Esophagus muscularis mucosa (tissue), 4 donors: ENCODE measurements at places on chromosomes 2 and 18. TPM values are rescaled to one million over a fixed set of nuclear protein-coding genes. Genes with fewer than 3 reads are reported as not detected.

The C2orf80 gene
- total RNA-seq = not detected

DNA sequence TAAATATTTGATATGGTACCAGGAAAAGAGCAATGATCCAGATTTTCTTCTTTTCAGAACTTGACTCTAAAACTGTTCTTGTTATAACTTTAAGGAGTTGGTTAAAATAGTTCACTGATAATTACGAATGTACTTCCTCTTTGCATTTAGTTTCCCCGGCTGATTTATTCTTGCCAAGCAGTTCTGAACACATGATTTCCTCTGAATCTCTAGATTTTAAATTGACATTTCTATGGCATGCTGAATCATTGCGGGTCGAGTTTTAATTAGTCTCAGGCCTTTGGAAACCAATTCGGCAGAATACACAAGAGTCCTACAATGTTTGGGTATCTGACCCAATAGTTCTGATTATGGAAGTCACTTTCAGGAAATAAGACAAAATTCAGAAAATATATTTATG is 37.3 kb upstream of the DNAH7 start:
- DNase-seq = no peak

The IL1RN gene
- 0.40 TPM for total RNA-seq

DNA sequence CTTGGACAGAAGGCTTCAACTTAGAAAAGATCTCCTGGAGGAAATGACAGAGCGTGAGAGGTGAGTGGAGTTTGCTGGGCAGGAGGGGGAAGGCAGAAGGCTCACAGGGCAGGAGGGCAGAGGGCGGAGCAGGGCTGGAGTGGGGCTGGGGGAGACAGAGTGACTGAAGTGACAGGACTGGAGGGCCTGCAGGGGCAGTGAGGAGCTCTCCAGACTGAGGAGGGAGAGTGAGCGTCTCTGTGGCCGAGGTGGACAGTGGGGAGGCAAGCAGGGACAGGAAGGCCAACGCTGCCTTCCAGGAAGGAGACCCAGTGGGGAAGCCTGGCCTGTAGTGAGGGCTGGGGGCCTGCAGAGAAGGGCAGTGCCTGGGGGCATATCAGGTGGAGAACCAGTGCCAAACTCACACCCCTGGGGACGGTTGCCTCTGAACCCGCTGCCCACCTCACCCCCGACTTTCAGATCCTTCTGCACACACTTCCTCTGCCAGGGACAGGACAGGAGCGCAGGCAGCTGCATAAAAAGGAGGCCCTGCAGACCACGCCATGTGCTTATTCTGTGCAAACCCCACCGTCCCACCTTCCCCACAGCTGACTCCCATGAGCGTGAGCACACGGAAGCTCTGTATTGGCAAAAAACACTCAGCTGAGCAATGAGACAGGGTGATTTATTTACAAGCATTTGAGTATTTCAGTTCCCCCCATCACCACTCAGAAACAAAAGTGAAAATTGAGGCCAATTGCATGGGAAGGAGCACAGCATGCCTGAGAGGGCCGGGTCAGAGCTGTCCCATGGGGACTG is 244.3 kb downstream of the FAM210A start:
- no peak for DNase-seq

The SOX11 gene
- 0.97 TPM for total RNA-seq

DNA sequence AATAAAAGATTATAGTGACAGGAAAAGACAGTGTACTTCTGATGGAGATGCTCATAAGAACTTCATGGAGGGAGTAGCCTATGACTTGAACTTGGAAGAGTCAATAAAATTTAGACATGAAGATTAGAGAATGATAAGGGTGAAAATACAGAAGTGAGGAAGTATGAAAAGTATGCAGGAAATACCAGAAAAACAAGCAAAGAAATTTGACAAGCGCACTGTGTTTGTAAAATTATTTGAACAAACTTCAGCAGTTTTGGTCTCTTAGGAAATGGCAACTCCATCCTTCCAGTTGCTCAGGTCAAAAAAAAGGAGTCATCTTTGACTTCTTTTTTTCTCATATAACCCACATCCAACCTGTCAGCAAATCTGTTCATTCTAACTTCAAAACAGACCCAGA is 864.0 kb upstream of the ZEB2 start:
- DNase-seq = no peak

- no peak for DNase-seq
These were observed 97.0 kb downstream of the KYNU start for GRCh38 chr2:142974288-142975024.

The RAB6D gene
- total RNA-seq = not detected

DNA sequence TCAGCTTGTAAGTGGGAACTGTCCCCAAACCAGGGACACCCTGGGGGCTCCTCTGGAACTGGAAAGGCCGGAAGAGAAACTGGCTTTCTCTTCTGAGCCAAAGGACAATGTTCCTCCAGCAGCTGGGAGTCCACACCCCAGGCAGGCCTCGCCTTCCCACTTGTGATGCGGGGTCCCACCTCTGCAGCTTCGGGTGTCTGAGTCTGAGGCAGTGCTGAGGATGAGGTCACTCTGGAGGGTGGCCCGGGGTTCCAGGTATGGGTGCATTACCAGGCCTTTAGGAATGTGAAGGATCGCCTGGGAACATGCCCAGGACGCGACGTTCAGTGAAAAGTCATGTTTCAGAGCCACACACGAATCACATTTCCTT is 18.2 kb upstream of the BOK start:
- no peak for DNase-seq

The LCT gene
- total RNA-seq = not detected

GRCh38 chr18:27005589-27005988 is 140.1 kb upstream of the AQP4 start:
- DNase-seq = no peak
